ENCODE measurements at places on chromosomes 1 and 21.

DNA sequence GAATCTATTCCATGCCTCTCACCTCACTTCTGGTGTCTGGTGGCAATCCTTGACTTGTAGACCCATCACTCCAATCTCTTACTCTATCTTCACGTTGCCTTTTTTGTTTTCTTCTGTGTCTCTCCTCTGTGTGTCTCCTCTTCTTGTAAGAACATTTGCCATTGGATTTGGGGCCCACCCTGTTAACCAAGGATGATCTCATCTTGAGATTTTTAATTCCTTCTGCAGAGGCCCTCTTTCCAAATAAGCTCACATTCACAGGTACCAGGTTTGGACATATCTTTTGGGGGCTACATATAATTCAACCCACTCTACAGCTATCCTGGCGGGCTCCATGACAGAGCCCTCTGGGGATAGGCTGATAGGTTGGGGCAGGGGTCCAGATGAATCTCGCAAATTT is 55.8 kb downstream of the UBE2T start:
- no peak for DNase-seq

DNA sequence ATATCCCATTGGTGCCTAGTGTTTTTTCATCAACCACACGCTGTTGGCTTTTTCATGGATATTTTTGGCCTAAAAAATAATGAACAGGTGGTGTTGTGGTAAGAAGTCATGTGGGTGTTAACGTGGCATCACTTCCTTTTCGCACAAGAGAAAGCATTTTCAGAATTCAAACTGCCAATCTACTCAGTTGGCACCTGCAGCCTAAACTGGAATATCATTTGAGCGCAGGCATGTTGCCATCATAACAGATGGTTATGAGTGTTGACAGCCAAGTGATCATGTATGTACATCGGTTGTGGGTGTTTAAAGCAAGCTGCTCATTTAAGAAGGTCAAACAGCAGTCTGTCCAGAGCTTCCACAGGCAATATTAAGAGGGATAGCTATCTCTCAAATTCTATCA is 1963.0 kb downstream of the NCAM2 start:
- DNase-seq: no peak

GRCh38 chr1:227765261-227766014 is 30.2 kb downstream of the SNAP47 start:
- no peak for DNase-seq

DNA sequence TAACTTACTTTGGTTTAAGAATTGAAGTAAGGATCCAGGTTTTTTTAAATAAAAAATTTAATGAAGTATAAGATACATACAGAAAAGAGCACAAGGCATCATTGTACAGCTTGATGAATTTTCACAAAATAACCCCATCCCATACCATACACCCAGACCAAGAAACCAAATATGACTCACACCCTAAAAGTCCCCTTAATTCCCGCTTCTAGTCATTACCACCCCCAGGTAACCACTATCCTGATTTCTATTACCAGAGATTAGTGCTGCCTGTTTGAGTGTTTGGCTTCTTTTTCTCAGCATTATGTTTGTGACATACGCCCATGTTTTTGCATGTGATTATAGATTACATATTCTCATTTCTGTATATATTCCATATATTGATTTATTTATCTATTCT is 98.5 kb upstream of the HIVEP3 start:
- no peak for DNase-seq

DNA sequence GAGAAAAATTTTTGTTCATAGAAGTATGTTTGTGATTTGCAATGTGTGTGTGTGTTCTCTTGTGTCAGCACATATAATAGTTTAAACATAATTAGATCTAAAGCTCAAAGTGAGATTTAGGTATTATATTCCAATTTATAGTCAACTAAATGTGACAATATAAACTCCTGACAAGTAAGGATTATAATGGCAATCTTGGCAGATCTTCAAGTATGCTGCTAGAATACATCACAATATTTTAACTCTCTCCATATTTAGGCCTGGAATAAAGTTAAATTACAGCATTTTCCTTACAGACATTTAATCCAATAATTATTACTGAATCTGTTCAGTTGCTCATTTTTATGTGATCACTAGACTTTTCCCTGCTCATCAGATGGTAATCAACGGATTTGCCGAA is 65.8 kb downstream of the LYPLAL1 start:
- no peak for DNase-seq

DNA sequence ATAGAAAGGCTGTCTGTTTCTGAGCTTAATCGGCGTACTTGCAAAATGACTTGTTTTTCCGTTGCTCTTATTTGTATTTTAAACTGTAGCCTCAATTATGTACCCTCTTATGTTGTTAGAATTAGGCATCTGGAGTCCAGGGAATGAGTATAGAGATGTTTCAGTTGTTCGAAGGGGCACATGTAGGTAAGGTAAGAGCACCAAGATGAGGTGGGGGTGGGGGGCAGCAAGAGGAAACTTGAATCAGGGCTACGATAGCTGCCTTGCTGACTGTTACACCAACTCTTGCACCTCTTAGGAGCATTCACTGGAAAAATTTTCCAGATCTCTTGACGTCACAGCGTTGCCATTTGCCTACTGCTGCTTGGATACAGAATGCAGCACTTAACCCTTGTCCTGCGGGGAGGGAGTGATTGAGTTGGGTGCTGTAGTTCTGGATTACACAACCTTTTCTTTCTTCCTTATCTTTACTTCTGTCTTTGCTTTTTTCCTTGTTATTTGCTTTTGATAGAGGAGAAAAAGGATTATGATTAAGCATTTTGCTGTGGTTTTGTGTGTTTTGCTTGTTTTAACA is 3.2 kb downstream of the ATP1B1 start:
- no peak for DNase-seq

GRCh38 chr1:58726581-58726980 is 26.7 kb upstream of the MYSM1 start:
- no peak for DNase-seq

DNA sequence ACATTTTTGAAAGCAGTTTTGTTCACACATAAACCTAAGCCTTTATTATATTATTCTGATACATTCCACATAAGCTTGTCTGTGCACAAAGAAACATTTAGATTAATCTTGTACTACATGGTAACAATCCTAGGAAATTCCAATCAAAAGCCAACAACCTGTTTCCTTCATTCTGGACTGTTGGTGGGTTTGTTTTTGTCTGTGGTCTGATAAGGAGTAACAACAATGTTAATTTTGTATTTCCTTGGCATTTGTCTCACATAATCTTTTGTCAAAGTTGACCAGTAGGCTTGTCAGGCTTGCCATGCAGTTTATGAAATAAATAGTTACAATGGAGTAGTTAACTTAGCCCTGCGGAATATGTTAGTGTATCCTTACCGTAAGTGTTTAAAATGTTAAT is 183.3 kb downstream of the DHRS3 start:
- DNase-seq: no peak

DNA sequence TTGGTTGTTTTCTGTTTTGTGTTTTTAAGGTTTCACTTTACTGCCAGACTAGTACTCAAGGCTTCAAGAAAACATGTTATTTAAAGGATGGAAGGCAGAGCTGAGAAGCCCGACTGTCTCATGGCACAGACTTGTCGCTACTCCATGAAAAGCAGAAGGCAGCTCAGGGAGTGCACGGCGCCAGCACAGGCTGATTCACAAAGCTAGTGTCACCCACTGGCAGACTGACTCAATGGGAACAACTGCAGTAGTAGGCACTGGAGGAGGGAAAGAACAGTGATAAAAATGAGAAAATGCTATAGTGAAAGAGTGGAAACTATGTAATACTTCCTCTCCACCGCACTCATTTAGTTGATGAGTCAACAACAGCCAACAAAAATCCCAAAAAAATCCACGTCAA is 14.7 kb downstream of the HSF2BP start:
- DNase-seq: no peak

DNA sequence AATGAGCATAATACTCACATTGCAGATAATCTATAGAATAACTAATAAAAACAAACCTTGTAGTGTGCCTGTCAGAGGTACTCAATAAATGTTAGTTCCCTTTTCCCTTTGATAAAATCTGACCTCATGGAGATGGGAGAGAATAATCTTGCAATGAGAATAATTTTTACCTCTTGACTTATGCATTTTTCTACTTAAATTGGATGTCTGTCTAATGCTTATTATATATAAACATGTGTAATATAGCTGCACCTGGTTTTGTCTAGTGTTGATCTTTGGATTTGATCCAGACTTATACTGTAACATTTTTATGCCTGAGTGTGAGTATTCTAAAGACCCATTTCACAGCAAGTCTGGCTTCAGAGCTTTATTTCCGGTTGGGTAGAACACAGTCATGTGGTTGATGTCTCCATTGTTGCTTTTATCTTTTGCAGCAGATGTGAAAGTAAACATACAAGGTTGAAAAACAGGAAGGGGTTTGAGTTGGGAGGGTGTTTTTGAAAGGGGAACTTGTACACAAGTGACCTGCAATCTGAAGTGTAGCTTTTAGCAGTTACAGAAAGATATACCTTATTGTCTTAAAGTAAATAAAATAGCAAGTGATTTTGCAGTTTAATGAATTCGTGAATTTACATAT is 12.4 kb downstream of the EPB41 start:
- DNase-seq: no peak

- DNase-seq: no peak
Observed at GRCh38 chr21:34129901-34130715, 56.7 kb downstream of the MRPS6 start.

DNA sequence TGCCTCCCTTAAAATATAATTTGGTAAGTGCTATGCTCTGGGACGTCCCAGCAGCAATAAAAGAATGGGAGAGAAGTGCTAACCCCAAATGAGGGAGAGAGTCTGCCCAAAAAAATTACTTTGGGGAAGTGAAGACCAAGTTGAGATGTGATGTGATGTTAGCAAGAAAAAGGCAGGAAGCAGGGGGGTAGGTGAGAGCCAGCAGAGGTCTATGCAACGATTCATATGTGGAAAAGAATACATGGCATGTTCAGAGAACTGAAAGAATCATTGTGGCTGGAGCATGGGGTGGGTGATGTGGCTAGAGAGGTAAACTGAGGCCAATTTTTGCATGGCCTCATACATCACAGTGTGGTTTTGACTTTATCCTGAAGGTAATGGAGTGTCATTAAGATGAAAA is 5.6 kb upstream of the CTPS1 start:
- DNase-seq: no peak

- no peak for DNase-seq
Observed at GRCh38 chr1:6535214-6535613, 19.1 kb downstream of the NOL9 start.

GRCh38 chr1:82062206-82062605 is 261.5 kb downstream of the ADGRL2 start:
- no peak for DNase-seq

- no peak for DNase-seq
Observed at GRCh38 chr1:216640100-216640499, 83.1 kb downstream of the ESRRG start.

DNA sequence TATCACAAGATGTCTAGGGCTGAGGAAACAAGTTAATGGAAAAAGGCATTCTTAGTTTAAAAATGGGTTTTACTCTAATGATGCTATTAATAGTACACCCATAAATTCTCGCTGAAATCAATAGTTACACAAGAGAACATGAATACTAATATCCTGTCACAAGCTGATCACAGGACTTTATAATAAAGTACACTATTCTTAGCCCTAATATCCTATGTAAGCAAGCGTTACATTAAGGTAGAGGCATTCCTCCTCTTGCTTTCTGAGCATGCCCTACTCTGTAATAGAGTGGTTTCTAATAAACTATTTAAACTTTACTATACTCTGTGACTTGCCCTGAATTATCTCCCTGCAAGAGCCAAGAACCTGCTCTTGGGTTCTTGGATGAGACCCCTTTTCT is 6.5 kb upstream of the PACC1 start:
- DNase-seq: no peak

GRCh38 chr1:19086176-19086875 is 123.7 kb downstream of the UBR4 start:
- no peak for DNase-seq

GRCh38 chr1:21863981-21864380 is 51.9 kb downstream of the LDLRAD2 start:
- no peak for DNase-seq

DNA sequence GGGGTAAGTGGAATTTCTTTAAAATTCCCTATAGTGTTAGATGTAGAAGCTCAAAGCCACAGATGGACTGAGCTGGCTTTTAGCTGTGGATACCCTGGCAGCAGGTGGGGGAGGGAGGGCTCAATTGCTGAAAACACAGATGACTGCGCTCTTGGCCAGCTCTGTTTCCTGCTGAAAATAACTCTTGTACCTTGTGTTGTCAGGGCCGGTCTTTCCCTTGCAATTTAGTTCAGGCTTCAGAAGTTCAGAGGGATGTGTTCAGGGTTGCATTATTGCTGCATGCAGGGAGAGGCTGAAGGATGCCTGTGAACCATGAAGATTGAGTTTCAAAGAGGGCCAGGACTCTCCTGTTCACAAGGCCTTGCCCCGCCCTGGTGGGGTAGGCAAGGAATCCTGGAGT is 58.1 kb upstream of the GCLM start:
- DNase-seq: no peak

Measured in stimulated activated CD4-positive, alpha-beta T cell treated with anti-CD3 and anti-CD28 coated beads, TNF-alpha, amount 100 ng/mL, for 4 hours (primary cell).